ENCODE measurements at places on chromosomes 2 and 18.

DNA sequence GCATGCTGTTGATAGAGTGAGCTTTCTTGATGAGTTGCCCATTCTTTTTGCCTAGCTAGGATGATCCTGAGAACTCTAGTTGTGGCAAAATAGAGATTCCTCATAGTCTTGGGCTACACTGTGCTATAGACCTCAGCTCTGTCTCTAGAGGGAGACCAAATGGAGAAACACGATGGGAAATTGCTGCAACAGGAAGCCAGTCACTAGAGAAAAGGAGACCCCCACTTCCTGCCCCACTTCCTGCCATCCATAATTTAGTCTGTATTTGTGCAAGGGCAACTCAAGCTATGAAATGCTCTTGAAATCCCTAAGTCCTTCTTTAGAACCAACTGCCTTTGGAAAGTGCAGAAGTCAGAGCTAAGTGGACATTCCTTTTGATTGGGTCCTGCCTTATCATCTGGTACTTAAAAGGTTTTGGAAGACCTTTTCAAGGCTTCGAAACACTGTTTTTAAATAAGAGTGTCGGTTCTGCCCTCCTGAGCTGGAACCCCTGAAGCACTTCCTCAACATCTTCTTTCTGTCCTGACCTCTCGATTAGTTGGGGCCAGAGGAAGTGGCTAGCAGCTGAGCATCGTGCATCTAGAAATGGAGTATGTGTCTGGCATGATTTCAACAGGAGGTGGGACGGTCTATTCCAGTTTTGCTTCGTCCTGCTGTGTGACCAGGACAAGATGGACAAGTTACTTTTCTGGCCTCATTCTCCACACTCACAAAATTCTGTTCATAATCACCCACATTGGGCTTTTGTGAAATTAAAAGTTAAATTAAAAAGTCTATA lies 8.6 kb upstream of the KCNE4 start:
- DNase-seq: no peak

GRCh38 chr2:217755027-217755745 lies 247.6 kb downstream of the TNS1 start:
- no peak for DNase-seq

GRCh38 chr2:135600915-135601314 lies 69.6 kb downstream of the R3HDM1 start:
- no peak for DNase-seq

DNA sequence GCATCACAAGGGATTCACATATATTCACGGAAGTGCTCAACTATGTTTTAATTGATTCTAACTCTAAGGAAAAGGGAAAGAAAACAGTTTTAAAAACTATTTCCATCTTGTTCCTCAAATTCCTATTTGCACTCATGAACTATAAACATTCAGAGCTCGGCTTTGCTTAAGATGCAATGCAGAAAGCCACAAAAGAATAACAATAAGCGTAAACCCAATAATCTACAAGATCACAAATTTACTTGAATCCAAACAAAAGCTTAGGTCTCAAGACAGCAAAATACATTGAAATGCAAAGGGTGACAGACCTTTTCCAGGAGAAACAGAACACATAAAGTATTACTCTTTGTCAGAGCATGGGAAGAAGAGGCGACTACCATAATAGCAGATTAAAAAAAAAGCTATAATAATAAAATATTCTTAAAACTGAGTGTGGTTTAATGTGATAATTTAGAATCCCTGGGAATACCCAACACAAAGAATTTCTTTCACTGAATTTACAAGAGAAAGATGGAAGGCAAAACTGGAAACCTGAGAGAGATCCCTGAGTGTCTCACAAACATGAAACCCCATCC lies 1094.9 kb downstream of the LRP1B start:
- DNase-seq: no peak

DNA sequence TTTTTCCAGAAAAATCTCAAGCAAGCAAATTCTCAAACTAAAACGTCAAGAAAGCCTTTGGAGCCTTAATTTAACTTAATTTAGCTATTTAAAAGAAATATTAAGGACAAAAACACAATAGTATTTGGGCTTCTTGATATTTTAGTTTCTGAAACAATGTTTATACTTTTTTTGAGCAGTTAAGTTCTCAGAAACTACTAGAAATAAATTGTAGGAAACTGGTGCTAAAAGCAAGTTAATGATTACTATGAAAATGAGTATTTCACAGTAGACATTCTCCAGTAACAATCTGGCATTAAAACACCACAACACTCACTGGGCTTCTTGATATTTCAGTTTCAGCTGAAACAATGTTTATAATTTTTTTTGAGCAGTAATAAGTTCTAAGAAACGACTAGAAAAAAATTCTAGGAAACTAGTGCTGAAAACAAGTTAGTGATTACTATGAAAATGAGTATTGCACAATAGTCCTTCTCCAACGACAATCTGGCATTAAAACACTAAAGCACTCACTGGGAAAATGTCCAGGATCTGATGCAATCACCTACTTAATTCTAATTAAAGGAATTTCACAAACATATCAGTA lies 45.1 kb downstream of the TRAK2 start:
- DNase-seq: peak; percentile 56

DNA sequence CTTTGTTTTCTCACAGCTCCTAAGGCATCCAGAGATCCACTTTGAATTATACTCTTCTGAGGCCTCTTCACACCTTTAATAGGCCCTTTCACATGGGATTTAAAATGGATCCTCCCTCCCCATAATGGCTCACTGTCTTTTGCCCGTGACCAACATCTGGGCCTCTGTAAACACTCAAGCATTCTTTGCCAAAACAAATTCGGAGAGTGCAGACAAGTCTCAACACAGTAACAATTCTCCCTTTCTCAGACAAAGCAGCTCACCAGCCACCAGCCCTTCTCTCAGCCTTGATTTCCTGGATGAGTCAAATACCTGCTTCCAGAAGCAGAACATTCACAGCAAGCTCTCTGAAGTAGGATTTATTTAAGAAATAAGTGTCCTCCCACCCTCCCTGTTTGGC lies 14.0 kb upstream of the IMP4 start:
- no peak for DNase-seq

GRCh38 chr2:175840256-175840655 lies 161.8 kb downstream of the LNPK start:
- DNase-seq: no peak

GRCh38 chr2:85957256-85957655 lies 68.5 kb upstream of the ST3GAL5 start:
- no peak for DNase-seq

DNA sequence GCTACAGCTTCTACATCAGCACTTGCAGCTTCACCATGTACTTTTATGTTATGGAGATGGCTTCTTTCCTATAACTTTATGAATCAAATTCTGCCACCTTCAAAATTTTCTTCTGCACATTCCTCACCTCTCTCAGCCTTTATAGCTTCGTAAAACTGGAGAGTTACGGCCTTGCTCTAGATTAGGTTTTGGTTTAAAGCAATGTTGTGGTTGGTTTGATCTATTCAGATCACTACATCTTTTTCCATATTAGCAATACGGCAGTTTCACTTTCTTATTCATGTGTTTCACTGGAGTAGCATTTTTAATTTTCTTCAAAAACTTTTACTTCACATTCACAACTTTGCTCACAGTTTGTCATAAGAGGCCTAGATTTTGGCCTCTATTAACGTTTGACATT lies 242.9 kb upstream of the GYPC start:
- no peak for DNase-seq

GRCh38 chr2:5706717-5707455 lies 14.7 kb downstream of the SOX11 start:
- no peak for DNase-seq

DNA sequence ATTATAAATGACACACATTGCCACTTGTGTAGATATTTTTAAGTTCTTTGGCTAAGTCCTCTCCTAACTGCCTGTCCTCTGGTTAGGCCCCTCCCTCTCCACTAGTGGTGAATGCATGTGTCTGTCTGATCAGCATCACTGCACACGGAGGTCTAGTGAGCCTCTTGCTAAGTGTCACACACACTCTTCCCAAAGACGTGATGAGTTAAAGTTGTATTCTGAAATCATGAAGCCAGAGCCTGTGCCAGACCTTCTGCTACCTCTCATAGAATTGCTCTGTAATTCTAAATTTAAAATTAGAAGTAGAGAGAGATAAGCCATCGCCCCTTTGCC lies 41.3 kb downstream of the RALB start:
- DNase-seq: no peak

DNA sequence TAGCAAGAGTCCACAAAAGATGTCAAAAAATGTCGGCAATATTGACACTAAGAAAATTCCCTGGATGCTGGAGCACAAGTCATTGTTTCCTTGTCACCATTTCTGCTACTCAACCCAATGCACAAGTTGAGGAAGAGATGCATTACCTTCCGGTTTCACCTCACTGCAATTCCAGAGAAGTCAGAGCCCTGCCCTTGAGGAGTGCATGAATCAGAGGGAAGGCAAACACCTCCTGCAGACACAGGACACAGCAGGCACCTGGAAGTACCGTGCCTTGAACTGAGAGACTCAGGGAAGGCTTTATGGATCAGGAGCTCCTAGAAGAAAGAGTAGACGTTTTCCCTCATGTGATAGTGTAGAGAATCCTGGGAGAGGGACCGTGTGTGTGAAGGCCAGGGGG lies 62.7 kb upstream of the ARL4C start:
- DNase-seq: no peak

DNA sequence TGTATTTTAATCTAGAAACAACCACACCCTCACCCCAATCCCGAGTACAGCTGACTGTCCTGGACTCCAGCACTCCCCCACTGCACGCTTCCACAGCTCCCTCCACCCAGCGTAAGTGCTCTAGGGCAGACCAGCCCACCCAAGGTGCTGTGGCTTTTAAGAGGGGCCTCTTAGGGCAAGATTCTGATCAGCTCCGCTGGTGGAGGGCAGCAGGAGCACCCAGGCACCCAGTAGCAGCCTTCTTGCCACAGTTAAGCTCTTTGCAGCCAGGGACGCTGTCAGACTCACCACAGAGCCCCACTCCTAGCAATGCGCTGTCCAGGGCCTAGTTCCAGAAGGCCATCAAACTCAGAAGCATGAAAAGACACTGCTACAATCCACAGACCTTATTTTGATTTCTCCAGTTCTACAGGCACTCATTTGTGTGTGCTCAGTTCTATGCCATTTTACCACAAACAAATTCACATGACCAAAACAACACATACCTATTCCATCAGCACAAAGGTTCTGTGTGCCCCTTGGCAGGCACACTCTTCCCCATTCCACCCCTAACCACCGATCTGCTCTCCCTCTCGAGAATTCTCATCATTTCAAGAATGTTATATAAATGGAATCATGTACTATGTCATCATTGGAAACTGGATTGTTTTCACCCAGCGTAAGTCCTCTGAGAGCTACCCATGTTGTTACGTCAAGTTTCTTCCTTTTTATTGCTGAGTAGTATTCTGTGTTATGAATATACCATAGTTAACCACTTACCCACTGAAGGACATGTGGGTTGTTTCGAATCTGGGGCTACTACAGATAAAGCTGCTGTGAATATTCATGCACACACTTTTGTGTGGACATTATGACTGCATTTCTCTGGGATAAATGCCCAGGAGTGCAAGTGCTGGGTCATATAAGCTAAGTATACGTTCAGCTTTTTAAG lies 40.4 kb downstream of the PTPN2 start:
- DNase-seq: no peak

- no peak for DNase-seq
Measured at GRCh38 chr18:29512761-29513160, 1335.8 kb upstream of the CDH2 start.

GRCh38 chr2:105454801-105455485 lies 56.1 kb upstream of the FHL2 start:
- no peak for DNase-seq

DNA sequence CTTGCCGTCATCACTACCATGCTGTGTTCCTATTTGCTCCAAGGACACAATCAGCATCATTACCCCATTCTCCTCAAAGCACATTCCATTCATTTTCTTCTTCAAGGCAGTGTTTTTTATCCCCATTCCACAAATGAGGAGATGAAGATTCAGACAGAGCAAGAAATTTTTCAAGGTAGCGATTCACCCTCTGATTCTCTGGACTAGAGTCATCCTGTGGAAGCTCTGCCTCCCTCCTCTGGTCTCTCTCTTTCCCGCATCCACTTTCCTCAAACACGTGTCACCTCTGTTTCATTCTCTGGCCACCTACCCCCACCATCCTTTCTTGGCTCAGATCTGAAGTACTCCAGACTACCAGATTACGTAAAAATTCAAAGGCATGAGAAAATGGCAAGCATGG lies 297.9 kb downstream of the SOX11 start:
- DNase-seq: no peak

- DNase-seq: no peak
Measured at GRCh38 chr2:1713142-1713838, 31.0 kb downstream of the PXDN start.

DNA sequence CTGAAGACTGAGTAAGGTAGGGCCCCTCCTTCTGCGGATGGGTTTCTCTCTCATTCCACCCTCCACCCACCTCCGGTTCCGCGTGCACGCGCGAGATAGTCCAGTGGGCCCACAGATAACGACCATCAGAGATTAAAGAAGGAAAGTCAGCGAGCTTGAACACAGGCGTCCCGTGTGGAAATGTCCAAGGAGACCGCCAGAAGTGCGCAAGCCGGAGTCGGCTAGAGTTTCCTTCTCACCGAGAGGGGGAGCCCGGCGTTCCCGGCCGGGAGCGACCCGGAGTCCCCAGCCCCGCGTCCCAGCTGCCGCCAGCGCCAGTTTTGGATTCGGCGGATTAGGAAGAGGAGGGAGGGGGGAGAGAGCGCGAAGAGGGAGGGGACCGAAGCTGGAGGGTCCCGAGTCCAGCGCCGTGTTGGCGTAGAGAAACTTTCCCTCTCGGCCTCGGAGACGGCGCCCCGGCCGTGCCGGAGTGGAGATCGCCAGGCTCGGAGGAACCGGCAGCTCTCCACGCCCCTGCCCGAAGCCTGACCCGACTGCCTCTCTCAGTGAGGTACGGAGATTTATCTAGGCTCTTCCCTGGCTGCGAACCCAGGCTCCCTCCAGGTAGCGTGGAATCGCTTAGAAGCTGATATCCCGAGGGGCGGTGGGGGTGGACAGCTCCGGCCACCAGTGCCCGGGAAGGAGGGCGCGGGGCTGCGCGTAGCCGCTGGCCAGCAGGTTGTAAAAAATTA lies at the start of gene GULP1:
Gene GULP1, plus strand, starts transcription at position 258 of the 731 bp plus-strand sequence. CDS start 185,829 bp downstream, outside the sequence.
- DNase-seq: peak; percentile 31

DNA sequence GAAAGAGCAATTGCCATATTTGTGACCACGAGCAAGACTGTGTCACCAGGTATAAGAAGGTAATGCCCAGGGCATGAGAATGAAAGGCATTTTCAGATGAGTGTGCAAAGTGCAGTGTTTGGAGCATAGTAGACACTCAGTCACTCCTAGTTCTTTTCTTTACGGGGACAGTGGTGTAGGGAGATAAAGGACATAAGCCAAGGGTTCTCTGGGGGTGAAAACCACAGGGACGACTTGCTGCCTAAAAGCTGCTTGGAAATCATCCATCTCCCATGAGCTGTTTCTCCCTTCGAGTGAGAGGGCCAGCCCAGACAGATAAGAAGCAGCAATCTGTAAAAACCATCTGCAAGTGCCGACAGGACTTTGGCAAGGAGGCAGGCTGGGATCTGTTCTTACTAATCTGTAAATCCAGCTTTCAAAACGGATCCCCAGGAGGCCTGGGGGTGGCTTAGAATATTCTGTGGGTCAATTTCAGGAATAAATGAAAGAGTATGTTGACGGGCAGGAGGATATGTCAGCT lies 221.6 kb downstream of the LPIN1 start:
- no peak for DNase-seq
